ENCODE measurements at places on chromosomes 13 and 19.

- DNase-seq = no peak
Measured at GRCh38 chr19:33438987-33439781, 65.7 kb downstream of the CEBPG start.

DNA sequence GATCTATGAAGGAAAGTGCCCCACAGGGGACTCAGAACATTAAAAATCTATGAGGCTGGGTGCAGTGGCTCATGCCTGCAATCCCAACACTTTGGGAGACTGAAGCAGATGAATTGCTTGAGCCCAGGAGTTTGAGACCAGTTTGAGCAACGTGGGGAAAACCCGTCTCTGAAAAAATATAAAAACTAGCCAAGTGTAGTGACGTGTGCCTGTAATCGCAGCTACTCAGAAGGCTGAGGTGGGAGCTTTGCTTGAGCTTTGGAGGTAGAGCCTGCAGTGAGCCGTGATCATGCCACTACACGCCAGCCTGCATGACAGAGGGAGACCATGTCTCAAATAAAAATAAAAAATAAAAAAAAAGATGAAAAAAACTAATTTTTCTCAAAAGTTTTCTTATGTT lies 1070.6 kb downstream of the PCDH9 start:
- no peak for DNase-seq

- no peak for DNase-seq
Measured at GRCh38 chr19:45920458-45920857, 5.9 kb upstream of the NANOS2 start.

- no peak for DNase-seq
Measured at GRCh38 chr13:113811081-113811928, 52.3 kb downstream of the TMEM255B start.

DNA sequence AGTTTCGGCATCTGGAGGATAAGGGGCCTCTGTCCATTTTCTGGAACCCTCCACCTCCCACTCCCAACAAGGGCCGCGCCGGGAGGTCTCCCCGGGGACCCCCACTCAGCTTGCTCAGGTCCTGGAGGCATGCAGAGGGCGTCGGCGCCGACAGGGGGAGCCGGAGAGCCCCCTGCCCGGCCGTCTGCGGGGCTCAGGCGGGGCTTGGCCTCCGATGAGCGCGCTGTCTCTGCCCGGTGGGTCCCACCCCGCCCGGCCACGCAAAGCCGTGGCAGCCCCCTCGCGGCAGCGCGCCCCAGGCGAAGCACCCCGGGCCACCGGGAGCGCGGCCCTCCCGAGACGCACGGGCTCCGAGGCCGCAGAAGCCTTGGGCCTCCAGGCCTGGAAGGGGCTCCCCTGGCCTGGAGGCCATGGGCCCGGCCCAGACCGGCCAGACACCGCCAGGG lies 149.7 kb upstream of the ZNF536 start:
- no peak for DNase-seq

- DNase-seq = no peak
Measured at GRCh38 chr19:39918183-39918651, 16.2 kb downstream of the FCGBP start.

- no peak for DNase-seq
Measured at GRCh38 chr13:113650731-113651148, 7.3 kb downstream of the ATP4B start.

- DNase-seq = no peak
Measured at GRCh38 chr13:37647031-37647650, 48.6 kb upstream of the POSTN start.

GRCh38 chr13:96546463-96546862 lies 447.8 kb downstream of the OXGR1 start:
- DNase-seq = no peak

GRCh38 chr13:87792878-87793277 lies 121.7 kb downstream of the SLITRK5 start:
- no peak for DNase-seq

GRCh38 chr19:10144361-10144760 lies 24.7 kb upstream of the EIF3G start:
- no peak for DNase-seq
